ENCODE measurements at places on chromosomes 7 and 10.

GRCh38 chr10:105964009-105964408, 1200.5 kb downstream of the SORCS1 start:
- no peak for DNase-seq

DNA sequence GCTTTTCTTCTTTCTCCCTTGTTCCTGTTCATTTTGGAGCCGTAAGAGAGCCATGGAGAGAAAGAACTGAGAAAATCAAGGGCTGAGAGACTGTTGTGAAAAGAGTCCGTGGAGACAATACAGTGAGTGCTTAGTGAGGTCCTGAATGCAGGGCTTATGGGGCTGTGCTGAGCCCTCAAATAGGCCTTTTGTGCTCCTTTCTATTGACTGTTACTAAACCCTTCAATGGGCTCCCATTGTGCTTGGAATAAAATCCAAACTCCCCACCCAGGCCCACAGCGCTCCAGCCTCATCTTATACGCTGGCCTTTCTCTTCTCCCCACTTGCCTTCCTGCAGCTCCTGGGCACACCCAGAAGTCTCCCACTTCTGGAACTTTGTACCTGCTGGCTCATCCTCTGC, 243.1 kb upstream of the HABP2 start:
- DNase-seq: no peak

DNA sequence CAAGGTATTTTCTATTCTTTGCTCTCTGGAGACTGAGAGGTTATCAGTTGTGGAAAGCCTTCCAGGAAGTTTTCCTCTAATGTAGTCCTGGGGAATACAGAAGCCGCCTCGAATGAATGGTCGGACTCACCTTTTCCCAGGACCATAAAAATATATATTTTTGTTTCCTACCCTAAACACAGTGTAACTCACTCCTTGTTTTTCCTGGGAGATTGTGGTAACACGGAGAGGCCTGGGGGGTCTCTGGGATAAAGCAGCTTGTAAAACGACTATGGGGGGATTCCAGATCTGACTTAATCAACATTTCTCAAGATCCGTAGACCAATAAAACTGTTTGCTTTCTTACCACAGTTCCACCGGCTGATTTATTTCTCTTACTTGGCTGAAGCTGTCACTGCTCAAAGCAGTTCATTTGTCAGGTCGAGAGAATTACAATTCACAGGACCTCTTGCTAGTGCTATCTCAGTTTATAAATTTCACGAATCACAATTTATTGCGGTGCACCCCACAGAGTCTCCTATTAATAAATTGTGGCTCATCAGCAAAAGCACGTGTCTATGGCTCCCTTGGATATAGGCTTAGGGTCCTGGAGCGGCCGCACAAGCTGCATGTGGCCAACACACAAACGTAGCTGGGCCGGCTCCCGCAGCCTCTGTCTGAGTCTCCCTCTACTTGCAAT, 176.3 kb upstream of the BMPER start:
- DNase-seq: no peak

DNA sequence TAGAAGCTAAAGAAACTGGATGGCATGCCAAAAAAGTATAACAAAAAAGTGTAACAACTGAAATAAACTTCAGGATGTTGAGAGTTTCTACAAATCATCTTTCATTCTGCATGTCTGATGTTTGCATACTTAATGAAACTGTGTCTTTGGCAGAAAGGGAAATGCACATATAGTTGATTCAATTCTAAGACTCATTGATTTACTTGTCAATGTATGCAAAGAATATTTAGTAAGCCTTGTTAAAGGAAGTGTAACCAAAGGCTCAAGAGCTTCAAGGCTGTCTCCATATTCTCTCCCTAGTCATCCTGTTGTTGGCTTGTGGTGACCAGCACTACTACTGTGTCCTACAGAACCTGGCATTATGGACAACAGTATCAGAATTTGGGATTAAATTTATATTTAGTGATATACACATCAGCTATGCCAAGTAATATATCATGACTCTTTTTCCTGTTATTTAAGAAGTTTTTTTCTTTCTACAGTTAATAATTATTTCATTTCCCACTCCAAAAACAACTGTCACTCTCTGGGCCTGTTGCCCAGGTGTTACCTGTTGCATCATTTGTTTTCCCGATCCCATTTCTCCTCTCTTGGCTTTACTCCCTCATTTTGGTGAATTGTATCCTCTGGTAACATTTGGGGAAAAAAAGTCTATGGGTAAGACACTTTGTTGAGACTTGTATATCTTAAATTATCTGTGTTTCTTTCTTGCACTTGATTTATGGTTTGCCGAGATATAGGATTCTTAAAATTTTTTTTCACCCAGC, 226.6 kb upstream of the BMPER start:
- DNase-seq: no peak

DNA sequence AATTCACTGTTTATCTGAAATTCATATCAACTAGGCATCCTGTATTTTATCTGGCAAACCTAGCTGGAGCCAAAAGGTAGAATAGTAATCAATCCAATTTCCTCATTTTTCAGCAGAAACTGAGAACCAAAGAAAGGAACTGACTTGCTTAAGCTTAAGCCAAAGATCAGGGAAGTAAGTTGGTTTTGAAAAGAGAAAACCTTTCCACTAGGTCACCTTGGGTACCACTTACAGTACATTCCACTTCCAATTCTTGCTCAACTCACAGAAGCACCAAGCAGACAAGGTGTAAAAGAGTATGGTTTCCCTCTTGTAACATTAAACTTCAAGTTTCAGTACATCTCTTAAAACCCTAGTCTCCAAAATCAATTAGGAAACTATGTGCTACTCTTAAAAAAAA, 79.6 kb downstream of the ZFAND4 start:
- no peak for DNase-seq

GRCh38 chr10:79930267-79930666, 18.6 kb downstream of the SFTPD start:
- DNase-seq: no peak

GRCh38 chr7:87960239-87960638, 26.2 kb downstream of the ADAM22 start:
- DNase-seq: no peak

DNA sequence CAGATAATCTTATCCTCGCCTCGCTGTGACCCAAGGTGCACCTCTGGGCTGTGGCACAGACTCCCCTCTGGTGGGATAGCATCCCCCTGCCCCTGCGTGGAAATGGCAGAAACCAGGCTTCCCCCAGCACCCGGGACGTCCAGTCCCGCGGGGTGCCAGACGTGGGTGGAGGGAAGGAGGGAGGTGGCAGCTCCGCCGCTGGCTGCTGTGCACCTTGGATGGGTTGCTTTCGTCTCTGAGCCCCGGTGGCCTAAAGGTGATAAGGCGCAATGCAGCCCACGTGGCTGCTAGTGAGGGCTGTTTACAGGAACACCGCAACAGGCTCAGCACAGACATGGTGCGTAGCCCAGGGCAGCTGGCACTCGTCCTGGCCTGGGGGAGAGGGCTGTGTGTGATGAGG, 13.6 kb upstream of the PDGFA start:
- DNase-seq: no peak

- peak; percentile 81 for DNase-seq
These were observed 248.2 kb upstream of the KLF14 start for GRCh38 chr7:130982160-130982638.

GRCh38 chr7:53437336-53437735, 401.9 kb downstream of the POM121L12 start:
- no peak for DNase-seq

GRCh38 chr7:129989466-129989865, 36.7 kb upstream of the UBE2H start:
- peak; percentile 28 for DNase-seq

DNA sequence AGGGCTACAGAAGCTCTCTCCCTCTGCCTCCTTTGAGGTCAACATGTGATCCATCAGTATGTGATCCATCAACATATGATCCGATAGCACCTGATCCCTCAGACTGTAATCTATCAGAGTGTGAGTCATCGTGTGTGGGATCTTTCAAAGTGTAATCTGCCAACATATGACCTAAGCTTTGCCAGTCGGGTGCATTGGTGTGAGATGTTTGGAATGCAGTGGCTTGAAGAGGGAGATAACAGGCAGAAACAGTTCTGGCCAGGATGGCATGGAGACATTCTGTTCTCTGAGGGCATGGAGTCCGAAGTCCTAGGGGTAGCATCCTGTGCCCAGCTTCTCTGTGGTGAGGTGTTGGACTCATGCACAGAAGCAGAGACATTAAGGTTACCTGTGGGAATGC, 217.7 kb upstream of the ETV1 start:
- no peak for DNase-seq

- no peak for DNase-seq
These were observed 116.4 kb upstream of the MKI67 start for GRCh38 chr10:128242641-128243040.

GRCh38 chr10:7048061-7048460, 362.8 kb downstream of the SFMBT2 start:
- DNase-seq: no peak

- DNase-seq: no peak
These were observed 302.7 kb downstream of the ZEB1 start for GRCh38 chr10:31621733-31622132.

GRCh38 chr7:41114131-41114530, 588.8 kb downstream of the INHBA start:
- no peak for DNase-seq

- no peak for DNase-seq
These were observed 167.3 kb downstream of the CALCR start for GRCh38 chr7:93407239-93407638.

- DNase-seq: no peak
These were observed 90.9 kb downstream of the TPST1 start for GRCh38 chr7:66296001-66296521.

GRCh38 chr7:66379542-66380160, 174.5 kb downstream of the TPST1 start:
- no peak for DNase-seq

DNA sequence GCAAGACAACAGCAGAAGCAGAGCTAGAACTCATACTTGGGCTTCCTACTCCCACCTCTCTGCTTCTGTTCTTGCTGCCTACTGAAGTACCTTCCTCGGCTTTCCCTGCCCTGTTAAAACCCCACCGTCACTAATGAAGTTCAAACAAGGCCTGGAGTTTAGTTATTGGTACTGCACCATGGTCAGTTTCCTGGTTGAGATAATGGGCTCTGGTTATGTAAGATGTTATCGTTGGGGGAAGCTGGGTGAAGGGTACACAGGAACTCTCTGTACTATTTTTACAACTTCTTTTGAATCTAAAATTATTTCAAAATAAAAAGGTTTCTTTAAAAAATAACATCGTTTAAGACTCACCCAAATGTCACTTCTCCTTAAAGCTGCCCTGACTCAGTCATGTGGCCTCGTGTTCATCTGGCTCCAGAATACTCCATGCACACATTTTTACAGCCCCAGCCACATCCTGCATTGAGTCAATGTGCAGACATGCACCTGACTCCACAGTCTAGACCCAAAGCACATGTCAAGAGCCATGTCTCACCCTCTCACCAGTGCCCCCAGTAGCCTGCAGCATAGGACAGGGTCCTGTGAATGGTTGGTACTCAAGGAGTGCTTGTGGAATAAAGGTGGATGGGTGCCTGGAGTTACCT, 36.9 kb upstream of the AQP1 start:
- DNase-seq: no peak

DNA sequence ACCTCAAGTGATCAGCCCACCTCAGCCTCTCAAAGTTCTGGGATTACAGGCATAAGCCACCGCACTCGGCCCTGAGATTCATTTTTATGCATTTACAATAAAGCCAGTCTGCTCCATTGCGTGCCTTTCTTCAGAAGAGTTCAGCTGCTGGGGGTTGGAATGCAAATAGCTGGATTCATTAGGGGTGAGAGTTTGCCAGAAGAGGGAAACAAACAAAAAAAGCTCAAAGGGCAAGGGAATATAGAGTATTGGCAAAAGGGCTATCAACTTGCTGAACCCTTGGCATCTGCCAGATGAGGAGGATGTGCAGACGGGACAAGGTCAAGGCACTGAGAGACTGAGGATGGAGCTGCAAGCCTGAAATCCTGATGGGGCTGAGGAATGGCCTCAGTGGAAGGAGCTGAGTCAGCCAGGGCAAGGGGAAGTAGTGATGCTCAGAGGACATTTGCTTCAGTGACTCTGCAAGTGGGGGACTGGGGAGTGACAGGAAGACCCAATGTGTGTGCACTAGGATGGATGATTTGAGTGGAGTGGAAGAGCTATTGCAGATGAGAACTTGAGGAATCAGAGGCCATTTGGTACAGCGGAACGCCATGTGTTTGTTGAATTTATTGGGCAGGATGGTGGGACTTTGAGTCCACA, 75.0 kb upstream of the ARMC3 start:
- no peak for DNase-seq

DNA sequence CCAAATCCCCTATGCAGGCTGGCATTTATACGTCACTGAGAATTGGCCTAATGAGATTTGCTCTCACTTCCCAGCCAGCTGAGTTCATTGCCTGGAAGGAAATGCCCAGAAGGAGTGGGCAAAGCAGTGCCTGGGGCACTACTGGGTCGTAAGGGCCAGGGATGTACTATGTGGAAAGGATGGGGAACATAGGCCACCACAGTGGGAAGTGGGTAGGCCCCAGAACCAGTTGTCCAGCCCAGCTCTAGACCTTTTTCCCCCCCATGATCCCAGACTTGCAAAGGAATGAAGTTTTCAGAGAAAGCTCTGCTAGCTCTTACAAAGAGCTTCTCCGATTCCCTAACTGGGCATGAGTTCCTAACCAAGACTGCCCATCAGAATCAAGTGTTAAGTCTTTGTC, 13.9 kb downstream of the TRPV5 start:
- no peak for DNase-seq

- no peak for DNase-seq
These were observed 274.3 kb downstream of the ZMYND11 start for GRCh38 chr10:409408-410040.

DNA sequence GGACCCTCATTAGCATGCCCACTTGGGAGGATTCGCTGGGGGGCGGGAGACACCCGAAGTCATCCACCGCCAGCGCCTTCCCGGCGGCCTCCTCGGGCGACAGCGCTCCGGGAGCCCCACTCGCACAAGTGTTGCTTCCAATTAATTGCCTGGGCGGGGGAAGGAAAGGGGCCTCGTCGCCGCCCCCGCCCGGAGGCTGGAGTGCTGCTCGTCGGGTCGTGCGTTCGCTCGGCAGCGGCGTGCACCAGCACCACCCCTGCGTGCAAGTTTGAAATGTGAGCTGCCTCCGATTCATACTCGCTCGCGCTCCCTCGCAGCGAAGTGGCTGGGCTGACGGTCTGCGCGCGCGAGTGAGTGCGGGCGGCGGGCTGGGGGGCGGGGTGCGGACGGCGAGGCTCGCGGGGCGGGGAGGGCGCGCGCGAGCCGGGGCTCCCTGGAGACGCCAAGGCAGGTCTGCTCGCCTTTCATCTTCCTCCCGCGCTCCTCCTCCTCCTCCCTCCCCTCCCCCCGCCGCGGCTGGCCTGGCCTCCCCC, 104.6 kb upstream of the PPIF start:
- peak; percentile 41 for DNase-seq

DNA sequence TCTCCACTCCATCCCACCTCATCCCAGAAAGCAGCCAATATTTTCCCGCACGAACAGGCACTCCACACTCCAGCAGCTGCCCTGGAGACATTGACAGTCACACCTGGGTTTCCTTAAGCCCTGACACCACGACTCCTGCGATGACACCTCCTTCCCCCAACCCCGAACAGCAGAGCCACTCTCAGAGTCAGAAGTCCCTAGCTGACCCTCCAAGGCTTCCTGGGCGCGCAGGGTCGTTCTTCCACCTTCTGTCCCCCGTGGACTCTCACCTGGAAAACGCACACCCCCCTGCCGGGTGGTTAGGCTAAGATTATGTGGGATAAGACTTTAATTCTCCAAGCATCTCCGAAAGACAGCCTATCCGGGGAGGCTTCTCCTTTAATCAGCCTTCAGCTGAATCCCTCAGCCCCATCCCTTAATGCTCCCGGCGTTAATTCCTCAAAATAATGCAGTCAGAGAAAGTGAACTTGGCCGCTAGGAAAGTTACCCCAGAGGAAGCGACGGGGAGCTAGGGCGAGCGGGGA, 1.1 kb downstream of the DENND11 start:
- DNase-seq: no peak

GRCh38 chr7:134073276-134073675, 53.9 kb upstream of the LRGUK start:
- no peak for DNase-seq

Data from CD4-positive, alpha-beta T cell treated with Interleukin-17A for 1 hour (primary cell).